IMR-90 (cell line): ENCODE measurements at places on chromosomes 6 and 20. TPM values are rescaled to one million over a fixed set of nuclear protein-coding genes. Genes with fewer than 3 reads are reported as not detected.

TREML1 gene
- not detected in 2 replicates for total RNA-seq

SYCP2 gene
- 0.18 and 0.56 TPM in 2 replicates for total RNA-seq

MCM8 gene
- 11.5 and 13.9 TPM in 2 replicates for total RNA-seq

PBOV1 gene
- not detected in 2 replicates for total RNA-seq

NHSL1 gene
- total RNA-seq = 6.9 and 7.2 TPM in 2 replicates

DNA sequence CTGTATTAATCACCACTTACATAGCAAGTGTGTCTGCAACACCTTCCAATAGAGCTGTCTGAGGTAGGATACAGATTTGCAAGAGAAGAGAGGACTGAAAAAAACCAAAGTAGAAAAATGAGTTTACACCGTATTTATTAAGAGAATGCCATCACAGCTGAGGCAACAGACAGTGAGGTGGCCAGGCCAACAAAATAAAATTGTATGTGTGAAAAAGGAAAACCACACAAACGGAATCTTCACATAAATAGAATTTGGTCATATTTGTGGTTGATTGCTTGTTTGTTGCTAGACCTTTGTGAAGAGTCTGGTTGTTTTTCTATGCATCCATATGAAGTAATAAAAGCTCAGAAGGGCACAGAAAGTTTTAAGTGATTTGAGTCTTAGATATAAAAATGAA lies 157.8 kb upstream of the TSHZ2 start:
- no peaks in the 10 kb centered on the region for H3K27me3 ChIP-seq
- H3K27ac ChIP-seq = no peak overlapping the region
- DNase-seq = no peak
- H3K4me1 ChIP-seq = no peaks in the 10 kb centered on the region

- H3K36me3 ChIP-seq = no peaks in the 10 kb centered on the region
- H3K27ac ChIP-seq = no peak overlapping the region
- H3K4me3 ChIP-seq = no peak overlapping the region
- H3K4me1 ChIP-seq = peaks cover 5% of the 10 kb centered on the region
- no peaks in the 10 kb centered on the region for H3K27me3 ChIP-seq
Observed at GRCh38 chr6:52394251-52394666, 25.9 kb upstream of the EFHC1 start.

DNA sequence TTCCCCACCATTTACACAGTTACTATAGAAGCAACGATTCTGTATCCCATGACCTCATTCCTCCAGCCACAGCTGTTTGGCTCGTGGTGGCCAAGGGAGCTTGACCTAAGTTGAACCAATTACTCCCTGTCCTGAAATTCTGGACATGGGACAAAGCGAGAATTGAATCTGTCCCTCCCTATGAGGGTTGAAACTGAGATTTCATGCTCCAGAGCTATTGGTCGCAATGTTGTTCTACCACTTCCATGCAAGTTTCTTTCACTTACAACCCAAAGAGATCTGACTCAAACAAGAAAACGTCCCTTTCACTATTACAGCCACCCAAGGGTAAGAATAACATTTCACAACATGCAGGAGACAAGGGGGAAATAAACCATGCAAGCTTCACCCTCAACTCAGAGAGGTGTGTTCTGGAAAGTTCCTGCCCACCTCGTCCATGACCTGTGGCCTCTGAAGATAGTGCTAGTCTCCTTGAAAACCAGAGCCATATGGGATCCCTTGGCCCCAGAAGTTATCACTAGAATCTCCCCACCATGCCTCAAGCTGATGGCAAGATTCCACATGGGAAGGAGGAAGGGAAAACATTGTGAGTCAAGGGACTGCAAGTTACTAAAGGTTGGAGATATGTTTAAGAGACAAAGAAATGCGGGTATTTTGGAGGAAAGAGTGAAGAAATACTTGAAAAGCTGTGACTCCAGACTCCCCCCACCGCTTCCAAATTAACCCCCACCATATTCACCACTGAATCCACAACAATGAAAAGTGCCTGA lies 74.5 kb upstream of the SRSF6 start:
- H3K36me3 ChIP-seq = no peaks in the 10 kb centered on the region
- no peak for DNase-seq

GRCh38 chr20:50282592-50283241 lies 92.1 kb downstream of the CEBPB start:
- 0 out of 2 replicates have a peak overlapping the region, but pooled peaks have one; percentile 96 for H3K27ac ChIP-seq
- DNase-seq = no peak
- H3K36me3 ChIP-seq = no peaks in the 10 kb centered on the region
- no peaks in the 10 kb centered on the region for H3K27me3 ChIP-seq

DNA sequence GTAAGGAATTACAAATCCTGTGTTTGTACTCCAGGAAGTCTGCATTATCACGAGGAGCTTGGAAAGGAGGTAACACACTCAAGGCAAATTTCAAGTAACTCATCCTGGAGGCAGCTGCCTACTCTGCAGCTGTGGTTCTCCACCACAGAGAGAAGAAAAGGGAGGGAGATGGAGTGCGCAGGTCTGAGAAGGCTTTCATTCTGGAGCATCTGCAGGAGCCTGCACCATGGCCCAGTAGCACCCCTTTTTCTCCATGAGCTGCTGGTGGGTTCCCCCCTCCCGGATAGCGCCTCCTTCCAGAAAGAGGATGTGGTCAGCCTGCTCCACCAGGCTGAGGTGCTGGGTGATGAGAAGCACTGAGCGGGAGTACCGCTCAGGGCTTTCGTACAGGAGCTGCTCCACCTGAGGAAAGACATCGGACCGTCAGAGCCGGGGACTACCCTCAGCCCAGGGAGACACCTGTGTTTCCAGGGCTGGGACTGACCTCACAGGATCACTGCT lies 1.6 kb upstream of the PSMB8 start:
- H3K36me3 ChIP-seq = peaks cover 31% of the 10 kb centered on the region
- 0 out of 2 replicates have a peak, but pooled peaks cover 2% of the 10 kb centered on the region for H3K4me1 ChIP-seq
- DNase-seq = no peak
- no peaks in the 10 kb centered on the region for H3K27me3 ChIP-seq

DNA sequence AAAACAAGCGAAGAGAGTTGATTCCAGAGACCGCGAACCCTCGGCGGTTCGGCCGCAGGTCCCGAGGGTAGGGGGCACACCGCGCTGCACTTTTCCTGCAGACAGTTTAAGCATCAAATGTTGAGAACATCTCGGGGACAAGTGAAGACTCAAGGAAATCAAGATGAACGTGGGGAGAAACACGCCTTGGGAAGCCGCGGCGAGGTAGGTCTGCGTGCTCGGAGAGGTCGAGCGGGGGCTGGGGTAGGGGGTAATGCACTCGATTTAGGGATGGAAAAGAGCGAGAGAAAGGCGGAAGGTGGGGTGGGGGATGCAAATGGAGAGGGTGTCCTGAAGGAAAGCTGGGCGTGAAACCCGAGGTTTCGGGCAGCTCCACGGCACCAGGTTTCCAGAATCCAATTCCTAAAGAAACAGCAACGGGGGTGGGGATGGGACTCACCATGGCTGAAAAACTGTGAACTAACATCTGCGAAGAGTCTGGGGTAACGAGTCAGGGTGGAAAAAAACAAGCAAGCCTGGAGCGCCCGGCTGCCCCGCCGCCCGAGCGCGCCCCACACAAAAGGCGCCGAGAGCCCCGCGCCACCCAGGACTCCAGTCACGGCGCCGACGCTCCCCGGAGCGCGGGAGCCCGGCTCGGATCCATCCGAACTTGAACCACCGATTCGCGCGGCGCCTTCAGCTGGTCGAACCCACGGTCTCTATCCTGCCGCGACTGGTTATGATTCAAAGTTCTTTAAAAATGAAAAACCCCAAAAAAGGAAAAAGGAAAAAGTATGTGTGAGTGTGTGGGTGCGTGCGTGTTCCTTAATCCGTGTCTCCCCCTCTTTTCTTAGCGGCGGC lies 3.5 kb downstream of the TFAP2A start:
- no peaks in the 10 kb centered on the region; the same call in 1 of the 2 replicates for H3K4me1 ChIP-seq
- H3K36me3 ChIP-seq = peaks cover 3% of the 10 kb centered on the region; the same call in 1 of the 2 replicates
- DNase-seq = no peak
- H3K27me3 ChIP-seq = peaks cover 66% of the 10 kb centered on the region
- peak overlapping the region; percentile 22 for H3K27ac ChIP-seq
- peak overlapping the region; percentile 67 for H3K4me3 ChIP-seq

DNA sequence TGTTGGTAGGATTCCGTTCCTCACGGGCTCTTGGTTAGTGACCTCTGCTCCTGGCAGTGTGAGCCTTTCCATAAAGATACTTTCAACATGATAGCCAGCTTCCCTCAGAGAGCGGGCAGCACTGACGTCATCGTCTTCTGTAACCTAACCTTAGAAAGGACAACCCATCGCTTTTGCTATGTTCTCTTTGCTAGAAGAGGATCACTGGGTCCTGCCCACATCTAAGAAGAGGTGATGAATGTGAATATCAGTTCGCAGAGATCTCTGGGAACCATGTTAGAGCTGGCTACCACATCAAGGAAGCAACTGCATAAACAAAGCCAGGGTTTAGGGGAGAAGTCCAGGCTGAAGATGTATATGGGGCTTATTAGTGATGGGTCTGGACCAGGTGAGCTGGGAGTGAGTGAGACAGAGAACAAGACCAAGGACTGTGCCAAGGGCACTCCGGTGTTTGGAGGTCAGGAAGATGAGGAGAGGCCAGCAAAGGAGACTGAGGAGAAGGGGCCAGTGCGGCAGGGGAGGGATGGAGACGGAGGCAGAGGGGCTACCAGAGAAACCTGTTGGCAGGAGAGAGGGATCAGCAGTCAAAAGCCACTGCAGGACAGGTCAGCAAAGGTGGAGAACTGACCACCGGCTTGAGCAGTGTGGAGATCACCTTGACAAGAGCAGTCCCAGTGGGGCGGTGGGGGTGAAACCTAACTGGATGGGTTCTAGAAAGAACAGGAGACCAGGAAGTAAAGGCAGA lies 39.7 kb downstream of the PIM1 start:
- H3K27me3 ChIP-seq = no peaks in the 10 kb centered on the region
- DNase-seq = no peak
- H3K4me1 ChIP-seq = no peaks in the 10 kb centered on the region
- H3K36me3 ChIP-seq = no peaks in the 10 kb centered on the region

DNA sequence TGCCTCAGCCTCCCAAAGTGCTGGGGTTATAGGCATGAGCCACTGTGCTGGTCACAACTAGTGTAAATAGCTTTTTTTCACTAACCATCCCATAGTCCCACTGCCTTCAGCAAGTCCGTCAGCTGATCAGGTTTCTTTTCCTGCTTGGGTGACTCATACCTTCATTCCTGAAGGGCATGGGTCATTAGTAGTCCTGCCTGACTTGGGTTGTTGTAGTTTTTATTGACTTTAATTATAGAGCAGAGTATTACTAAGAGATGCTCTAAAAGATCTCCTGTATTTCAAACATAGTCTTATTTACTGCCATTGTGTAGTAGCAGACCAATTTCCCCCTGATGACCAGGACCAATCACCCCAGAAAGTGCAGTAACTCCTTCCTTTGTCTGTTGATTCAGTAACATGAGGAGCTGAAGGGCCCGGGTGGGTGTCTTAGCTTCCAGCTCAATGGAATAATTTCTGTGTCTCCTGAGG lies 25.8 kb downstream of the HLA-C start:
- H3K4me3 ChIP-seq = no peak overlapping the region
- H3K27ac ChIP-seq = no peak overlapping the region

DNA sequence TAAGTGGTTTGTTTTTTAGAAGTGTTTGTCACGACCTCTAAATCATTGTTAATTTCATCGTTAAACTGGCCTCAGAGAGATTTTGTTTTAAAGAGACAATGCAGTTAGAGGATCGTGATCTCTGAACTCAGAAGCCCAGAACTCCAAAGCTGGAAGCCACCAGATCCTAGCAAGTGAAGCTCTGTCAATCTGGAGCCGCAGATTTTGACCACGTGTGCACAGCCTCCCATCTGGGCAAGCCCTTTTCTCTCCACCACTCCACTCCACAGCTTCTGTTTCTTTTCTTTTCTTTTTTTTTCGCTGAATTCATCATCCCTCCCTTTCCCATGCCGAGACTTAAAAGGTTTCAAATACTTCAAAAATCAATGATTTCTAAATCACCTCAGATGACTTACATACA lies 142.2 kb upstream of the ESR1 start:
- no peaks in the 10 kb centered on the region for H3K4me1 ChIP-seq
- no peaks in the 10 kb centered on the region; the same call in 1 of the 2 replicates for H3K27me3 ChIP-seq
- no peak for DNase-seq
- no peak overlapping the region for H3K4me3 ChIP-seq
- H3K36me3 ChIP-seq = no peaks in the 10 kb centered on the region

DNA sequence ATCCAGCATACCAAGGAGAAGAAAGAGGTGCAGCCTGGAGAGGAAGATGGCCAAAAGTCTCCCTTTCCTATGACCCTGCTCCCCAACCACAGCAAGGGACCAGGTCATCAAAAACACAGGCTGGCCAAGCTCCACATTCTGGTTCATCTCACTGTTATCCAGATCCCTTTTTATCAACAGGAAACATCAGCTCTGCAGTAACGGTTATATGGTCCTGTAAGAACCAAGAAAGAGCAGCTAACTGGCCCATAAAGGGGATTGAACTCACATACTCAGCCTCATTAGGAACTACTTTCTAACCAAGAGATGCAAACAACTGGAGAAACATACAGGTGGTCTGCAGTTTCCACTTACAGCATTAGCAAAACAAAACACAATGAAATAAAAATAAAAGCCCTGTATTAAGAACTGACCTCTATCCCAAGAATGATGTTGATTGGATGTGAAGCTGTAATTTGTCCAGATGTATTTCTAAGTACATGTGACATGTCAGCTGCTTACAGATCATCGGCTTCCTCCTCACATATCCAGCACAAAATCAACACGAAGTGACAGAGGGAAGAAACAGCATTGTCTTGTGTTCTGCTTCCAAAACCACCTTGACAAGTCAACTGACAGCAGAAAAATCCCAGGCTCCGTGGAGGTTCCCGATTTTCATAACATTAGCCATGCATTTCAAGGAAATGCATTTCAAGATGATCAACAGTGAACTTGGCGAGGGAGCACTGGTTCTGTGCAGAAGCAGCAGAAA lies 557.2 kb upstream of the AGPAT4 start:
- H3K27ac ChIP-seq = no peak overlapping the region
- H3K36me3 ChIP-seq = no peaks in the 10 kb centered on the region
- H3K27me3 ChIP-seq = no peaks in the 10 kb centered on the region
- DNase-seq = no peak
- no peak overlapping the region for H3K4me3 ChIP-seq

DNA sequence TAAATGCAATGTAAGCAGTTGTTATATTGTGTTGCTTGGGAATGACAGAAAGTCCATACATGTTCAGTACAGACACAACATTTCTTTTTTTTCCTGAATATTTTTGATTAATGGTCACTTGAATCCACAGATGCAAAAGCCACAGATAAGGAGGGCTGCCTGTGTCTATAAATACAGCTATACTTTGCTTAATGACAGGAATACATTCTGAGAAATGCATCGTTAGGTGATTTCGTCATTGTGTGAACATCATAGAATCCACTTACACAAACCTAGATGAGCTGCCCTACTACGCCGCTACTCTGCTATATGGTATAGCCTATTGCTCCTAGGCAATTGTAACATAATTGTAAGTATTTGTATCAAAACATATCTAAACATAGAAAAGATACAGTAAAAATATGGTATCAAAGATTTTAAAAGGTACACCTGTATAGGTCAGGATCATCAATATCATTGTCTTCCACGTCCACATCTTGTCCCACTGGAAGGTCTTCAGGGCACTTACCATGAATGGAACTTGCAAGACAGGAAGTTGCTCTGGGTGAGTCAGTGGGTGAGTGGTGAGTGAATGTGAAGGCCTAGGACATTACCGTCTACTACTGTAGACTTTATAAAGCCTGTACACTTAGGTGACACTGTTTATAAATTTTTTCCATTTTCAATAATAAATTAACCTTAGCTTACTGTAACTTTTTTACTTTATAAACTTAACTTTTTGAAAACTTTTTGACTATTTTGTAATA lies 27.9 kb upstream of the POPDC3 start:
- peaks cover 12% of the 10 kb centered on the region for H3K4me1 ChIP-seq
- peak; percentile 73 for DNase-seq
- no peaks in the 10 kb centered on the region for H3K27me3 ChIP-seq
